ENCODE measurements at places on chromosomes 5 and 9.

GRCh38 chr9:100640447-100641050 lies 62.7 kb downstream of the CAVIN4 start:
- no peak for DNase-seq

DNA sequence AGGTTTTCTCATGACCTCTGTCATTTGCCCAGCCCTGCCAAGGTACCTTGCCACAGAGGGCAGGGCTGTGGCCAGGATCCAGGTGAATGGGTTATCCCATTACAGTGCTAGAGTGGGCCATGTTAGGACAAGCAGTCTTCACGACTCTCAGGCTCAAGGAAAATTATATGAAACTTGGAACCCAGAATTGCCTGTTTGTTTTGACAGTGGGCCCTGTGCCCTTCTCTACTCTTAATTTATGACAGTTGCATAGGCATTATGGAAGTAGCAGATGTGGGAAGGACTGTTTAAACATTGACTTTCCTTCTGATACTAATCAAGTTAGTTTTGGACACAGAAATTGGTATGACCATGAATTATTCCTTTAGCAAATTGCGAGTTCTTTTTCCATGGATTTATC lies 41.7 kb downstream of the ITGA2 start:
- DNase-seq = no peak

DNA sequence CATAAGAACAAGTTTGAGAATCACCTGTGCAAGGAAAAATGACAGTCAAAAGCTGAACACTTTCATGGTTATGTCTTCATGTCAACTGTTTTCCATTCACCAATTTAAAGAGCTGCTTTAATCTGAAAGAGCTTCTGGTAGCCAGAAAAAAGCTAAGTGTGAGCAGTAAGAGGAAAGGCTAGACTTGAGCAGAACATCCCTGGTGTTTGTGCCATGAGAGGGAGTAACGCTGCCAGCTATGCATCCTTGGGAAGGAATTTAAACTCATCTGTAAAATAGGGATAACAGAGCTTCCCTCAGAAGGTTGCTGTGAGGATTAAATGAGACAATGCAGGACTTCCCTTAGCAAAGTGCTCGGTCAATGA lies 193.7 kb downstream of the MAPKAP1 start:
- no peak for DNase-seq

DNA sequence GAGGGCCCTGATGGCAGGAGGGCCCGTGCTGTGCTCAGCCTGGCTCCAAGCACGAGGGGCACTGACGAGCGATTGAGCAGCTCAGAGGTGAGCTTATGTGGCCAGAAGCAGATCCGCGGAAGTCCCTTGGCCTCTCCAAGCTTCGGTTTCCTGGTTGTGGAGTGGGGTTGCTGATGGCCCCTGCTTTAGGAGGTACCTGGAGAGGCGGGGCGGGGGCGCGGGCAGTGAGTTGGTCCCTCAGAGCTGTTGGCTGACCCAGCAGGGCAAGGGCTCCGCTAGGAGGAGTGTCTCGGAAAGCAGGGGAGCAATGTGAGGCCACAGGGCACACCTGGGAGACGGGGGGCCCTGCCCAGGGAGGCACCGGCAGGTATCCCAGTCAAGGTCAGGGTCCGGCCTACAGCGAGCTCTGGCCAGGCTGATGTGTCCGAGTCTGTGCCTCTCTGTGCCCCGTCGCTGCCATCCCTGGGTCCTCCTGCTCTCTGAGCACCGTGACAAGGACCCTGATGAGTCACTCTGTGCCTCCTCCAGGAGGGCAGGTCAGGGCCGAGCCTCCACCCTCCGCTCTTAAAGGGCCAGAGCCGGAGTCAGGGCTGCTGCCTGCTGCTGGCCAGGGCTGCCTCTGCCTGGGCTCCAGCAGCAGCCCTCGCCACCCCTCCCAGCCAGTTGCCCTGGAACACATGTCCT lies 14.8 kb downstream of the NCS1 start:
- DNase-seq = peak; percentile 95

DNA sequence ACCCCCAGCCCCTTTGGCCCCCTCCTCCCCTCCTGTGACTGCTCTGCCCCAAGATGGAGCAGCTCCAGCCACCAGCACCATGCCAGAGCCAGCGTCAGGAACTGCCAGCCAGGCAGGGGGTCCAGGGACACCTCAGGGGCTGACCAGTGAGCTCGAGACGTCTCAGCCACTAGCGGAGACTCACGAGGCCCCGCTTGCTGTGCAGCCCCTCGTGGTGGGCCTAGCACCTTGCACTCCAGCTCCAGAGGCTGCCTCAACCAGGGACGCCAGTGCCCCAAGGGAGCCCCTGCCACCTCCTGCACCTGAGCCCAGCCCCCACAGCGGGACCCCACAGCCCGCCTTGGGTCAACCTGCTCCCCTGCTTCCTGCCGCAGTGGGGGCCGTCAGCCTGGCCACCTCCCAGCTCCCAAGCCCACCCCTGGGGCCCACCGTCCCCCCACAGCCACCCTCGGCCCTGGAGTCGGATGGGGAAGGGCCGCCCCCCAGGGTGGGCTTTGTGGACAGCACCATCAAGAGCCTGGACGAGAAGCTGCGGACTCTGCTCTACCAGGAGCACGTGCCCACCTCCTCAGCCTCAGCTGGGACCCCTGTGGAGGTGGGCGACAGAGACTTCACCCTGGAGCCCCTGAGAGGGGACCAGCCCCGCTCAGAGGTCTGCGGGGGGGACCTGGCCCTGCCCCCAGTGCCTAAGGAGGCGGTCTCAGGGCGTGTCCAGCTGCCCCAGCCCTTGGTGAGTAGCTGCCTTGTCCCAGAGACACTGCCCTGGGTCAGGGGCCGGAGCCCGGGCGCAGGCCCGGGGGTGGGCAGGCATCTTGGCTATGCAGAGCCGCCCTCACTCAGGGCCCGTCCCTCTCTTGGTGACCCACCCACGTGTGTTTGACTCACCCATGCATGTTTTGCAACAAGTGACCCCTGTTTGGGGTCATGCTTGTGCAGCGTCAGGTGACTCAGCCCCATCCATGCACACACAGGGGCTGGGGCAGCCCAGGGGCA lies 105.2 kb downstream of the WNK2 start:
- DNase-seq = peak; percentile 78

GRCh38 chr5:119741691-119742090 lies 112.3 kb downstream of the FAM170A start:
- no peak for DNase-seq

- no peak for DNase-seq
Measured at GRCh38 chr5:176353533-176353932, 8.0 kb downstream of the KIAA1191 start.

GRCh38 chr9:26012797-26013196 lies 334.6 kb upstream of the TUSC1 start:
- DNase-seq = no peak

DNA sequence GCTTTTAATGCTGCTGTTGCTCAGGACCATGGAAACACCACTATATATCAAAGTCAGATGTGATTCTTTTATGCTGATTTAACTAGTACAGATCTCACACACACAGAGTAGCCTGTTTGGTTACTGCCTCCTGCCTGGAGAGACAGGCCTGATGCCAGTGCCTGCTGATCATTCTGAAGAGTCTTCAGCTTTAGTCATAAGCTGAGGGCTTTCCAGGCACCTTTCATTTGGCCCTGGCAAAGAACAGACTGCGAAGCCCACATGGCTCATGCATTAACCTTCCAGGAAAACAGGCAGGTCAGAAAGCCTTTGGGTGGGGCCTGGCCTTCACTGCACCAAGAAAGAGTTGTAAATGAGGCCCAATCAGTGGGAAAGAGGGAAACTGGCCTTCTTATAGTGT lies 144.7 kb downstream of the SAXO1 start:
- no peak for DNase-seq

- no peak for DNase-seq
Measured at GRCh38 chr5:142978726-142979125, 208.5 kb downstream of the ARHGAP26 start.

DNA sequence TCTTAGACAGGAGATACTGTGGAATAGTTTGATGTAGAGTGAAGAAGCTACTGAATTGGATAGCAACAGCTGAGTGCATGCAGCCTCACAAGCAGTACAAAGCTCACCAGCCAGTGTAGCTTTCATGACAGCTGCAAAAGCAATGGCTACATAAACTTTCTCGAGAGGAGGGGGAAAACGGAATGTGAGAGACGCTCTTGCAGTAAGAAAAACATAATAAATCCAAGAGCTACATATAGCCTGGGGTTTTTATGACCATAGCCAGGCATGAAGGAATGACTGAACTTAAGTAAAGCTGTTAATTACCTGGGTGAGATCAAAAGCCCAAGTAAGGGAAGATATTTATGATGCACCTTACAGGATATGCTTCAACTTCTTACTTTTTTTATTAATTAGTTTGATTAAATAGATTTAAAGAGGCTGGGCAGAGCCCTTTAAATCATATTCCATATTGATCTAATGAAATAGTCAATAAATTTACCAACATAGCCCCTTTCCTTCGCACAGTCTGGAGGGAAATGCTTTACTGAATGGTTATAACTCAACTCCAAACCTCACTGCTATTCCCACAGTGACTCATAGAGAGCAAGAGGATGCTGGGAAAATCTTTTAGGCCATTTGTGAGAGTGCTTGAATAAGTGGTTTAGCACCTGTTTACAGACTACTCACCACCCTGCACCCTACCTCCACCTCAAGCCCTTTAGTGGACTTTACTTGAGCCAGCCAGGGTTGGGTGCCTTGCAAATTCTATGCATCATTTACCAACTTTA lies 407.2 kb upstream of the CLINT1 start:
- no peak for DNase-seq

DNA sequence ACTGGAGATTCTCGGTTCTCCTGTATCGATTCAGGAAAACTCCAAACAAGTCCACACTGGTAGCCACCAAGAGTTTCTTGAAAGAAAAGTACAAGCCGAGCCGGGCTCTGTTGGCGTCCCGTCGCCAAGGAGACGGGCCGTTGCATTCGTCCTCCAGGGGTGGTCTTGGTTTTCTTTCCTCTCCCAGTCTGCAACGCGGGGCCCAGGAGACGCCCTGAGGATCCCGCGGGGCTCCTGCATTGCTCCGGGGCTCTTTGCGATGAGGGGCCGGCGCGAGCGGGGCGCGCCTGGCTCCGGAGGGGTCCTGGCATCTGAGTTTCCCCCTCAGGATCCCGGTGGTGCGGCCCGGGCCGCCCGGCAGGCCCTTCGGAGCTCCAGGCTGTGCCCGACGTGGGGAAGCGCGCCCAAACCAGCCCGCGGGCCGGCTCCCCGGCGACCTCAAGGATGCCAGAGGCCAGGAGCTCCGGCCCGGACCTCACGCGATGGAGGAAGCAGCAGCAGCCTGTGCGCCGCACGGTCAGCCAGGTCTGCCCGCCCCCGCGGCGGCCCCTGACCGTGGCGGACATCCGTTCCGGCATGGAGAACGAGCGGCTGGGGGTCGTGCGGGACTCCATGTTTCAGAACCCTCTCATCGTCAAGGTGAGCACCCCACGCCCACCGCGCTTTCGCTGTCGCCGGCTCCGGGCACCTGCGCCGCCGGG lies at the start of gene CFAP77:
CFAP77 (plus strand) TSS at position 384 of the 701 bp plus-strand sequence; CDS start at position 445, 61 bp downstream.
- DNase-seq = peak; percentile 78

DNA sequence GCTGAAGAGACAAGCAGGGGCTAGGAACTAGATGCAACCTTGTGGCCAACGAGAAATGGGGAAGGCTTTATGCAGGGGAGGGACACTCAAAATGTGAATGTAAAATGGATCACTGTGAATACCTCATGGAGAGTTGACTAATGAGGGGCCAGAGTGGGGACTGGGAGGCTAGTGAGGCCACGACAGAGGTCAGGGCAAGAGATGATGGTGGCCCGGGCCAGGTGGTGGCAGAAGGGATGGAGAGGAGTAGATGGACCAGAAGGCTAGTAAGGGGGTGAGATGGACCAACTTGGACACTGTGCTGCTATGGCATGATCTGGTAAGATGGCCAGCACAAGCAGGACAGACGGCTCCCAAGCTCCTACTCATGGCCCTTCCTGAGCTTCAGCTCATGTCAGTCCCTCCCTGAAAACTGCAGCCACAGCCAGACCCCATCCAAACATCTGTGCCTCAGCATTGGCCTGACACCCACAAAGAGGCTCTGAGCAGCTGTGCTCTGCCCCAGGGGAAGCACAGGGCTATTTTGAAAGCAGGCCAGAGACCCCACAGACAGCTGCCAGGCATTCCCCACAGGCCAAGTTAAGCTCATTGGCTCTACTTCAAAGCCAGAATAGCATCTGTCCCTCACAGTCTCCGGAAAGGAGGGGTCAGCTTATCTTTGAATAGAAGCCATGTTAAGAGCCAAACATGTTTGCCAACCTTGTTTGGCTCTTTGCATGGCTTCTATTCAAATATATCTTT lies 22.1 kb downstream of the P4HA2 start:
- DNase-seq = peak; percentile 35

DNA sequence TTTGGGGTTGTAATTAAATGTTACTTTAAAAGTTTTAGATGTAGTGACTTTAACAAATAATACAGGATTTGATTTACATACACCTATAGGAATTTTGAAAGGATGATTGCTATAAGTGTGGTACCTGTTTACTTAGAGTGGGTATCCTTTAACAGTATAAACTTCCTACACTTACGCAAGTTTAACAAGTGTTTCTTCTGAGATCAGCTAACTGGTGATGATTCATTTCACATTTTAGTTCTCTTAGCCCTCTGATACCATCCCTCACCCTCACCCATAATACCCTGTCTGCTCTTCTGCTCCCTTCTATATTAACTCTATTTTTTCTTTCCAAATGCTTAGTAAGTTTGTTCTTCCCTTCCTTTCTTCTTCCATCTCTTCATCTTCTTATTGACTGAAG lies 197.9 kb downstream of the GDNF start:
- DNase-seq = no peak

DNA sequence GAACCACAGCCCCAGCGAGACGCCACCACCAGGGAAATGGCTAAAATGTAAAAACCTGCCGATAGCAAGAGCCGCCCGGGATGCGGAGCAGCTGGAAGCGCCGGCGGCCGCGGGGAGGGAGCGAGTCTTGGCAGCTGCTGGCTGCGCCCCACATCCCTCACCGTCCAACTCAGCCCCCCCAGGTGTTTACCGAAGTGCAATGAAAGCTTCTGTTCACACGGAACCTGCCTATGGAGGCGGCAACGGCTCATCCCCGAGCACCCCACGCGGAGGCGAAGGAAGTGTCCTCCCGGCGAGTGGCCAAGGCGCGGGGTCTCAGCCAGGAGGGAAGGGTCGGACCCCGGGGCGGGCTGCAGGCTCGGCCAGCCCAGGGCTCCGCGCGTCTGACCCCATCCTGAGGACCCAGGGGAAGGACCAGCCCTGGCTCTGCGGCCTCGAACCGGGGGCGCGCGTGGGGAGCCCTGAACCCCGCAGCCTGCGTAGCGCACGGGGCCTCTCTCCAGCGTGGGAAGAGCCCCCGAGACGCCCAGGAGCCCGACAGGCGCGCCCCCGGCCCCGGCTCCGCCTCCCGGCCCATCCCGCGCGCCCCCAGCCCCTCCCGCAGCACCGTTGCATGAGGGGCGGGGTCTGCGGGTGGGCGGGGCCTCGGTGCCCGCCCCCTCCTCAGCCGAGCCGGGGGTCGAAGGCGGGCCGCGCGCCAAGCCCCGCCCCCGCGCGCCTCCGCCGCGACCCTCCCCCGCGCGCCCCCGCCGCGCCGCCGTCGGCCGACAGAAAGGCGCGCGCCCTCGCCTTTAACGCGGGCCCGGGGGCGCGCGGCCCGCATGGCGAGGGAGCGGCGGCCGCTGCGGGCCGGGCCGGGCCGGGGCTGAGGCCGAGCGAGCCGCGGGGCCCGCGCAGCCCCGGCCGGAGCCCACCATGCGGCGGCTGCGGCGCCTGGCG lies at the start of gene DIPK1B:
DIPK1B (plus strand) TSS at position 822 of the 939 bp plus-strand sequence; CDS start at position 916, 94 bp downstream.
- DNase-seq = peak; percentile 73
